CMK (cell line): ENCODE measurements at places on chromosomes 7 and 10.
A peak's percentile ranks its signal among the peaks of the same experiment; 100 is the strongest.

- DNase-seq: no peak
Observed at GRCh38 chr10:129396021-129396722, 70.9 kb upstream of the MGMT start.

GRCh38 chr10:117398029-117398428 lies 22.8 kb upstream of the PDZD8 start:
- no peak for DNase-seq

DNA sequence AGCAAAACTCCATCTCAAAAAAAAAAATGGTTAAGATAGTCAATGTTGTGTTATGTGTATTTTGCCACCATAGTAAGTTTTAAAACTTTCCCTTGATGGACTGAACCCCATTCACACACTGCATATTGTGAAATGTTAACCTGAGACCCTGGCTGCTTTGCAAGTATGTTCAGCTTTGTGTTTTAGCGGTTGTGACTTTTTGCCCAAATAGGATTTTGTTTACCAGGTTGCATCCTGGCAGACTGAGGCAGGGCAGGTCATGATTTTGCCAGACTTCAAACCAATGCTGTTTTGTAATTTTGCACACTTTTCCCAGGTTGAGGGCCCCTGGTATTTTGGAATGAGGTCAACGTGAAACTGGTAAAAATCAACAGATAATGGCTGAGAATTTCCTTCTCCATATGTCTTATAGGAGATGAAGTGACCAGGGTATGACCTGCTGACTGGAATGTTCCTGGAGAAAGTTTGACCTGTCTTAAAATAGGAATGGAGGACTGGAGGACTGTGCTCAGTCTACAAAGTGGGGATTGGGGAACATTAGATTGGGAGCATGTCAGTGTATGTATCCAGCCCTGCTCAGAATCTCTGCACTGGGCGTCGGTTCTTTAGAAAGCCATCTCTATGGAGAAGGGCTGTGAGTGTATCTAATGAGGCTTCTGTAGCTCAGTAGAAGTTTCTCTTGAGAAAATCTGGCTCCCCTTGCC lies 76.2 kb downstream of the LRGUK start:
- no peak for DNase-seq

DNA sequence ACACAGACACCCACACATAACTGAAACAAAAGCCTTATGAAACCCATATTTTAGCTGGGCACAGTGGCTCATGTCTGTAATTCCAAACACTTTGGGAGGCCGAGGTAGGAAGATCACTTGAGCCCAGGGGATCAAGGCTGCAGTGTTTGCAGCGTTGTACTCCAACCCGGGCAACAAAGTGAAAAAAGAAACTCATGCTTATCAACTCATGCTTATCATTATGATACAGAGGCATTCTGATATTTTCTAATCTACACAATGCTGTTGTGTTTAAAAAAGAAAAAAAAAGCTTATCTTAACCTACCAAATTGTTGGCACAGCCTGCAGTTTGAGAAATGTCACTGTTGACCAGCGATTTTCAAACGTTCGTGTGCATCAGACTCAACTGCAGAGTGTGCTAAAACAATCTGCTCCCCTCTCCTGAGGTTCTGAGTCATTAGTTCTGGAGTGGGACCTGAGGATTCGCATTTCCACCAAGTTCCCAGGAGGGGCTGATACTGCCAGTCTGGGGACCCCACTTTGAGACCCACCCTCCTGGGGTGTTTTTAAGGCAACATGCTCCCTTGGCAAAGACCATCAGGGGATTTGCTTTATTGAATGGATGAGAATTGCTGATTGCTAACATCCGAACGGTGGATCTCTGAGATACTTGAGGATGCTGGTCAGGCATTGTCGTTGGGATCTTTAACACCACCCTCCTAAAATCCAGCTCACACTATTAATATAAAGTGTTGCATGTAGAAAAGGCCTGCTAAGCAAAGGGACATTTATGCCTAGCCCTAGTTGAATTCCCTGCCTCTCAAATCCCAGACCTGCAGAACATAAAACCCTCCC lies 16.2 kb downstream of the CHST3 start:
- peak; percentile 45 for DNase-seq

DNA sequence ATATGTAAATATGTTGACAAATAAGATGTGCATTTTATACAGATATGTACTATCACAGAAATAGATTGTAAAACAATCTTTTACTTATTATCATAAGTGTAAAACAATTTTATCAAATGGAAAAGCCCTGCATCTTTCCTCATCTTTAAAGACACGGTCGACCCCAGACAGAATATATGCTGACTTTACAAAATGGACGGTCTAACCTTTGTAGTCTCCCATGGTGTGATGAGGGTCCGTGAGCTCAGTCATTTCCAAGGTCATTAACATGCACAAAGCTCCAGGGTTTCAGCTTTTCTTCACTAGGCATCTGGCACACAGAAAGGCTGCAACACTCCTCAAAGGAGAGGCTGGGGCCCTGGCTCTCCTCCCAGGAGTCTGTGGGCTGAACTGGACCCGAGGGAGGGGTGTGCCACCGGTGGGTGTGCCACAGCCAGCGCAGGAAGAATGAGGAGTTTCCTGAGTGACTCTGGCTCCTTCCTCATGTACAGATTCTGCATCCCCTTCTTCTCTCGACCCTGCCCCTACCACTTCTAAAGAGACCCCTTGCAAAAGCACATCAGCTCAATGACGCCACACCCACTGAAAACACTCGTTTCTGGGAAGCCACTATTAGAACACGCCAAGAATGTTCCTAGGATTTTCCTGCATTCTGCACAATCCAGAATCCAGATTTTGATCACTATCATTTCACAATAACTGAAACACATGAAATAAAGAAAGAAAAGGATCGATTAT lies 26.2 kb upstream of the ABLIM1 start:
- no peak for DNase-seq
